T-cell (primary cell): ENCODE measurements at places on chromosomes 6 and 20.

GRCh38 chr20:63525185-63525584, 4.6 kb downstream of the PPDPF start:
- DNase-seq: no peak

DNA sequence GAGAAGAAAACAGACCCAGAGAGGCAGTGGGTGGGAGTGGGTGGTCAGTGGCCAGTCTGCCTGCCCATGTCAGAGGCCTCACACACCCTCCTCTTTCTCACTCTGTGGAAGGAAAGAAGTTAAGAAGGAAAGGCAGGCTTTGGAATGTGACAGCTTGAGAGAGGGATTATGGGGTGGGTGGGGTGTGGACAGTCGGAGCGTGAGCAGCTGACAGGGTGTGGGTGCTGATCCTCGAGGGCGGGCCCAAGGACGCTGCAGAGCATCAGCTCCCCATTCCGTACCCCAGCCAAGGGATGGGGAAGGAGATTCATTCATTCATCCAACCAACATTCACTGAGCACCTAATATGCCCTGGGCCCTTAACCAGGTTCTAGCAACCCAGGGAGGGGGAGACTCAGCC, 4.8 kb downstream of the TGM6 start:
- no peak for DNase-seq

DNA sequence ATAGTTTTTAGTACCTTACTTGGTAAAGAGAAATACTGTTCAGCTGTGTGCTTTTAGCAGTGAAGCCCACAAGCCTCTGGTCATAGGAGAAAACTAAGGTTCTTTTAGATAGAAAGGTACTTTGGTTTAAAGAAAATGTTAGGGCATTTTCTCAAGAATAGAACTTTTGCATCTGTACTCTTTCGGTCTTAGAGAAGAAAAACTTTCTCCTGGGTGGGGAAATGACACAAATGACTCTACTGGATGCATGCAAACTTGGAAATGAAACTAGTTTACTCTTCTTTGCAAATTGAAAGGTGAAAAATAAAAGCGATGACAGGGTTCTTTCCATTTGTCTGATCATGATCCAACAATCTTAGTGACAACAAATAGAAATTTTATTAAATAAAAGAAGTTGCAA, 2.1 kb upstream of the TMEM217 start:
- DNase-seq: no peak

DNA sequence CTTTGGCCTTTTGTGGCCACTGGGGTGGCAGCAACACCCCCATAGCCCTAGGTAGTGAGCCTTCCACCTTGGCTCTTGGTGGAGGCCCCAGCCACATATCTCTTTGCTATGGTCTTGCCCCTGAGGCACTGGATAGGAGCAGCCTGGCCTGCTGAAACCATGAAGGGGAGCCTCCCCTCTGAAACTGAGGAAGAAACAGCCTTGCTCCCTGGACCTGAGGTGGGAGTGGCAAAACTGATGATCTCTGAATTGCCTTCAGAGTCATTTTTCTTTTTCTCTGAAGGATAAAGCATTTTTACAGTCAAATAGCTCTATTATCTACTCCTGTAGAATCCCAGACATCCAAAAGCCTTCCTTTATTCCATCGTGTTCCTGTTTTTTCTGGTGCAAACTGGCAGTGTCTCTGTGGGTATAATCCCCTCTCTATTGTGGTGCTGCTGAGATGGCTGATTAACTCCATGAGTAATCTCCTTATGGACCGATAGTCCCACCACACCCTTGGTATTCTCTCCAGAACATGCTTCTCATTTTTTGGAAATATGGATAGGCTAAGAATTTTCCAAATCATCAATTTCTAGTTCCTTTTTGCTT, 22.0 kb upstream of the PRSS35 start:
- no peak for DNase-seq

- no peak for DNase-seq
Measured at GRCh38 chr6:131372535-131372934, 200.5 kb upstream of the ARG1 start.

- no peak for DNase-seq
Measured at GRCh38 chr20:11867291-11867919, 50.3 kb upstream of the BTBD3 start.

GRCh38 chr20:63831993-63832686, 1.1 kb upstream of the ZBTB46 start:
- DNase-seq: no peak
